ENCODE measurements at places on chromosomes 7 and 10.

DNA sequence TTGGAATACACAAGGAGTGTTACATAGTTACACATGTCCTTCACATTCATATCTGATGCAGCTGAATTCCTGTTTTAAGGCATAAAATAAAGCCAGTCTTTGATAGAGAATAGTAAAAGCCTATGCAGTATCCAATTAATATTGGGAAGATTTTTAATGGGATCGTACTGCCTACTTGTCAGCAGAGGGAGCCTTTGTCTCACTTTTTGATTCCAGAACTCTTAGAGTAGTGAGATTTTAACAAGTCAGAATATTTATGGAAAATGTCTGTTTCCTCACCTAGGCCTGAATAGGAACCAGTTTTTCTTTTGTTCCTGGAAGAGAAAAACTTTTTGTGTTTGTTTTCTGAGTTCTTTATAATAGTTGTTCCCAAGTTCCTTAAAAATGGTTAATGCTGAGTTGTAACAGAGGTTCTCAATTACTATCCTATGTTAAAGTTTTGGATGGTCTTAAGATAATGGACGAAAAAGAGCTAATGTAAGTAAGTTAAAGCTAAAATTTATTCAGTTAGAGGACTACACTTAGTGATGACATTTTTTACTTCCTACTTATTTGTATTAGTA lies 114.0 kb downstream of the BBS9 start:
- DNase-seq, result peak; percentile 13

- no peak for DNase-seq
Observed at GRCh38 chr7:45325378-45325777, 167.8 kb downstream of the RAMP3 start.

- DNase-seq, result no peak
Observed at GRCh38 chr7:108234281-108234680, 104.1 kb upstream of the LAMB4 start.

- DNase-seq, result no peak
Observed at GRCh38 chr7:44802418-44803025, 6.0 kb downstream of the PPIA start.

DNA sequence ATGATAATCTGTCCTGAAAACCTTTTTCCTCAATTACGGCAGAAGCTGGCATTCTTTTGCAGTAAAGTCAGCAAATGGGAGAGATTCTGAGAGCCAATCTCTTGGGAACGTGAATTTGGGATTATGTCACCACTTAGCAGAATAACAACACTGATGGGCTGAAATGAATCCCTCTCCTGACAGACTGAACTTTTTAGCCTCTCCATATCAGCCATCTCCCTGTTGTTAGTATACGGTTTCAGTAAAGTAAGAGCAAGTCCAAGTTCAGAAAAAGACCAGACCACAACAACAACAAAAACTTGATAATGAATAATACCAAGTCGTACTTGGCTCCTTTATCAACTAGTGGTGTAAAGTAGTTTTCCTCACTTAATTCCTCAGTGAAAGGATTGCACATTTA lies 1048.8 kb downstream of the GATA3 start:
- no peak for DNase-seq

GRCh38 chr7:99325001-99325493 lies 651 bp upstream of the ARPC1A start:
- peak; percentile 14 for DNase-seq

DNA sequence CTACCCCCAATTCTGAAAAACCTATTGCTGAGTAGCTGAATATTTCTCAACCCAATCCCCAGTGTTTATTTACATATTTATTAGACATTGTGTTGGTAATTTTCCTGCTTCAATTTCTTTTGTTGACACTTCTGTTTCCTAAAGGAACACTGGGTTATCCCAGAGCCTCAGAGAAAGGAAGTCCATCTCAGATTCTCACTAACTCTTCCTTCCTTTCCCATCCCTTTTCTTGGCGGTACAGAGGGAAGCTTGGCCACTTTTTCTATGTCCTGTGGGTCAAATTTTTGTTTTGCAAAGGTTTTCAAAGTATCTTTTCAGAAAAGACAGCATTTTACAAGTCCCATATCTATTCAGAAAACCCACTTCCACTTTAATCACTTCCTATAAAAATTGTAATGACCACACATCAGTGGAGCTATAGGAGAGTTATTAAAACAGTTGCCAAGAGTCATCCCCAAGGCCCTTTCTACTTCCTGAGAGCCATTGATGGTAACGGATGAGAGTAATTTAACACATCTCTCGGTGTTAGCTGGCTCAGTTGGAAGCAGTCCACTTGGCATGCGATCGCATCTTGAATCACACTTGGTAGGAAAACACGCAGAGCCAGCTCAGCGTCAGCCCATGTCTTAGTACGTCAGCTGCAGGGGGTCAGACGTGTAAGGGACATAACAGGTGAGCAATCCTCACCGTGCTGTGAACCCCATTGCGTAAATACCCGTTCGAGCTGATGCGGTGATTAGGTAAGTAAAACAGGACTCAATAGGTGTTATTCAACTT lies 231.1 kb upstream of the ADARB2 start:
- peak; percentile 88 for DNase-seq

DNA sequence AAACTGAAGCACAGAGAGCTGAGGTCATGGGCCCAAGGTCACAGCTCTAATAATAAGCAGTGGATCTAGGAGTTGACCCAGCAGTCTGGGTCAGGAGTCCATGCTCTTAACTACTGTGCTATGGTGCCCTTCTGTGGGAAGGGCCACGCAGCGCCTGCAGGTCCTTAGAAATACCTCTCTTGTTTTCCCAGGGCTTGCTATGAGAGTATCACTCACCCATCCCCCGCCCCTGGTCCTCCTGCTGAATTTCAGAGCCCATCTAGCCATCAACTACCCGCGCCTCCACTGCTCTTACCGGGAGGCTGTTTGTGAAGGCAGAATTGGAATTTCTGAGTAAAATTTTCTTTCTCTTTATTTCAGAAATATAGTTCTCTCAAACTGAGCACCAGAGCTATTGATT lies 27.3 kb upstream of the CRHR2 start:
- DNase-seq, result no peak

GRCh38 chr10:55627501-55628051 lies 733.5 kb downstream of the ZWINT start:
- no peak for DNase-seq

DNA sequence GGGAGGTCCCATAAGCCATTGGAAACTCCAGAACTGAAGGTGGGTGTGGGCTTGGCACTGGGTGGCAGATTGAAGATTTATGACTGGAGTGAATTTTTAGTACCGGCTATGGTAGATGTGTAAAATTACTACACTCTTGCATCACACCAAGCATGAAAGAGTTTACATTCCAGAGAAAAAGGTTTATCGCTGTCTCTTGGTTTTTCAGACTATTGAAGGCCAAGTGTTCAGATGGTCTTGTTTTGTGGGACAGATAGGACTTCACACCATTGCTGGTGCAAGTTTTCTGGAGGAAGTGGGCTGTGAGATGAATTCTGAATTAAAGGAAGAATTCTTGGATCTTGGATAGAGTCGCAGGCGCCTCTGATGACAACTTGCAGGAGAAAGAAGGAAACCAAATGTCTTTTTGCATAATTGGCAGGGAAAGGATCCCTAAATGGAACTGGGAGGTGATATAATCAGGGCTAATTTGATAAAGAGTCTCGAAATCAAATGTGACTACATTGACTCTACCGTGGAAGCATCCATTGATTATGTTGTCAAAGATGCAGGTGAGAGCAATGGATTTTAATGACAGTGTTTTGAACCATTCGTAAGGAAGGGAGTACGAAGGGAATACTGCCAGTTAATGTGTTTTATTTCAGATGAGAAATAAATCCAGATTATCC lies 14.2 kb upstream of the NMT2 start:
- no peak for DNase-seq

- no peak for DNase-seq
Observed at GRCh38 chr10:70254778-70255328, 21.6 kb upstream of the PPA1 start.

DNA sequence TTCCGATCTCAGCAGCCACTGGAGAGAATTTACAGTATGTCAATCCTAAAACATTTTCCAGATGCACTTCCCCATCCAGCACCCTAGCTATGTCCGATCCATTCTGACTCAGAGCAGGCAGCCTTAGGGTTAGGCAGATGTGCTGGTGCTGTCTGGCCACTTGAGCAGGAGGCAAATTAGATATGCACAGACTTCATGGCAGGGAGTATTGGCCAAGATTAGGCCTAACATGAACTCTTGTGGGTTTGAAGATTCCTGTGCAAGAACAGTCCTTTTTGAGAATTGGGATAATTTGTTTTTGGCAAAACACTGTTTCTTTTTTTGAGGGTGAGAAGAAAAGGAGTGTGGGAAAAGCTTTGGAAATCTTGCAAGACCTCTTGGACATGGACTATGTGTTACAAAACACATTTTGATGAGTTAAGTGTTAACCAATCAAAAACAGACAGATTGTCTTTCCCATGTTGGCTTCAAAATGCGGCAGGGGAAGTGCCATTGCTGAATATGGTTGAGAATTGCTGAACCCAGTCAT lies 218.6 kb upstream of the INHBA start:
- no peak for DNase-seq

DNA sequence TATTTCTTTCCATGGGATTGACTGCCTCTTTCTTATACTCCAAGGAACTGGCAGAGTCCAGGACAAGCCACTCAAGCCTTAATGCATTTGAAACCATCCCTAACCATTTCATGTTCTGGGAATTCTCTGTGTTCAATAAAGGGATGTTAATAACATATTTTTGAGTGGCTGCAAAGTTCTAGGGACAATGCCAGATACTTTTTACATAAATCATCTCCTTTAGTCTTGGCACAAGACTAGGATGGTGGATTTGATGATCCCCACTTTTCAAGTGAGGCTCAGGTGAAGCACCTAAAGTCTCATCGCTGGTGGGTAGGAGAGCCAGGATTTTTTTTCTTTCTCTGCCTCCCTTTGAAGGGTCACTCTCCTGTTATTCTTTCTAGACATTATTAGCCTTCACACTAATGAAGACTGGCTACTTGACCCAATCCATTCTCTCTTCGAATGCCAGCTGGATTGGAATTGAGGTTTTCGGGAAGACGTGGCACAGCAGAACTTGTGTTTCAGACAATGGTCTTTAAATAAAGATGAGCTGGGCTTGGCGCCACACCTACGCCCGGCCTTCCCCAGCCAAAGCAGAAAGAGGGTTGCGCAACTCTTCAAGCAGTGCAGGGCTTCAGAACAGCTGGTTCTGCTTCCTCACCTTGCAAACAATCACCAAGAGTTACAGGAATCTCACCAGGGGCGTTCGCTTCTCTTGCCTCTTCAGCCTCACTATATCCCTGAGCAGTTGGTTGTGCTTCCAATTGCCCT lies 73.8 kb upstream of the BMPER start:
- DNase-seq, result no peak

Data from spinal cord (tissue), 10 donors.